Mesenchymal stem cell (in vitro differentiated cells and primary cell): ENCODE measurements at places on chromosomes 1 and 21.
A peak's percentile ranks its signal among the peaks of the same experiment; 100 is the strongest.

GRCh38 chr21:42238185-42238934, 19.4 kb downstream of the ABCG1 start:
- no peak for DNase-seq

- no peak for DNase-seq
These were observed 148.0 kb upstream of the ZRANB2 start for GRCh38 chr1:71228742-71229365.

- DNase-seq, result peak; percentile 72
These were observed 208.7 kb downstream of the HLX start for GRCh38 chr1:221087919-221088318.

DNA sequence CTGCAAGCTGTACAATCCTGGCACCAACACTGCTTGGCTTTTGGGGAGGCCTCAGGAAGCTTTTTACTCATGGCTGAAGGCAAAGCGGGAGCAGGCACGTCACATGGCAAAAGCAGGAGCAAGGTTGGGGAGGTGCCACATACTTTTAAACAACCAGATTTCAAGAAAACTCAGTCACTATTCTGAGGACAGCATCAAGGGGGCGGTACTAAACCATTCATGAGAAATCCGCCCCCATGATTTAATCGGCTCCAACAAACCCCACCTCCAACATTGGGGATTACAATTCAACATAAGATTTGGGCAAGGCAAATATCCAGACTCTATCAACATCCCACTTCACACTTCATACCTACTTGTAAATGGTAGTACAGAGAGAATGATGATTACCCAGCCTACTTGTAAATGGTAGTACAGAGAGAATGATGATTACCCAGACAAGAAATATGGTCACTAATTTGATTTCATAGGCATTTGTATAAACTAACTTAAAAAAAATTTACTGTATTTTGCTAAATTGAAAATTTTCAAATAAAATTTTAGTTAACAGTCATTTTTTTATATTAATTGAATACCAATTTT, 24.9 kb downstream of the ATP5PF start:
- DNase-seq, result no peak

DNA sequence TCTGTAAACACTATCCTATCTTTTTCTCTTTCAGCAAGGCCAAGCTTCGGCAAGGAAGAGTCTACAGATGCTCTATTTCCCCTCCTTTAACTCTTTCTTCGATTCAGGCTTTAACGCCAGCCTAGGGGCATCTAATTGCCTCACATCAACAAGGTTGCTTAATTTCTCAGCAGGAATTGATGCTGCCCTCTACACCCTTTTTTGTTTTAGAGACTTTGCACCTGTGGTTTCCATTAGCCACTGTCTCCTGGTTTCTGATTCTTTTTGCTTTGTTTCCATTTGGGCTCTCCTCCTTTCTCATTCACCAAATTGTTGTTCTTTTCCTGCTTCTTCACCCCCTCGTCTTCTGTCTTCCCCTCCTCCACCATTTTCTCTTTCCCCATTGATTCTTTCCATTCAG, 202.4 kb upstream of the HMCN1 start:
- DNase-seq, result no peak

GRCh38 chr1:162062542-162063015, 6.9 kb upstream of the NOS1AP start:
- DNase-seq, result no peak

DNA sequence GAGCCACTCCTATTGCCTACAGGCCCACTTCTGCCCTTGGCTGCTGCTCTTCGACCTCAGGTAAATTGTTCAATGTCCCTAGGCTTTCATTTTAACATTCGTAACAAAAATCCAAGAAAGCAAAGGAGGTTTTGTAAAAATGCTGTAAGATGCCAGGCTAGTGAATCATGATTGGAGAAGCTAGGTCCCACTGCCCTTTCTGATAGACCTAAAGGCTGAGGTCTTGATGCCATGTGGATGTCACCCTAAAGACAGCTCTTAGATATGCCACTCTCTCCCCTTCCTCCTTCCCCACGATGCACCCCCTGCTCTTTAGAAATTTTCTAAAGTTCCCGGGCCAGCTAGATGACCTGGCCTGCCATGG, 9.9 kb upstream of the TMEM39B start:
- peak; percentile 24 for DNase-seq

DNA sequence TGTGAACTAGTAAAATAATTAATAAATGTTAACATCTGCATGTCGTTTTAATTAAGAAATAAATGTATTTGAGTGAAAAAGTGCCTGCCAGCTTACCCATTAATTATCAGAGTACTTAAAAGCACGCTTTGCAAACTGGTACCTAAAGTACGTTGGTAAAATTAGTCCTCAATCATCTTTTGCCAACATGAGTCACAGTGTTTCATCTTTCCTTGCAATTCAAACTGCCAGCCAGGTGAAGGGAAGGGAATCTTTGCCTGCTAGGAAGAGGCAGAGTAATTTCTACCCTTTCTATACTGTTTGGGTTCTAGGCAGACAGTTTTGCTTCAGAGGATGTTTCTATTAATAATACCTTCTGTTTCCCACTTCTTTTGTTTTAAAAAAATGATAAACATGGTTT, 57.2 kb upstream of the CNIH3 start:
- DNase-seq, result no peak

GRCh38 chr1:116489231-116489697, 81.6 kb downstream of the CD58 start:
- no peak for DNase-seq

DNA sequence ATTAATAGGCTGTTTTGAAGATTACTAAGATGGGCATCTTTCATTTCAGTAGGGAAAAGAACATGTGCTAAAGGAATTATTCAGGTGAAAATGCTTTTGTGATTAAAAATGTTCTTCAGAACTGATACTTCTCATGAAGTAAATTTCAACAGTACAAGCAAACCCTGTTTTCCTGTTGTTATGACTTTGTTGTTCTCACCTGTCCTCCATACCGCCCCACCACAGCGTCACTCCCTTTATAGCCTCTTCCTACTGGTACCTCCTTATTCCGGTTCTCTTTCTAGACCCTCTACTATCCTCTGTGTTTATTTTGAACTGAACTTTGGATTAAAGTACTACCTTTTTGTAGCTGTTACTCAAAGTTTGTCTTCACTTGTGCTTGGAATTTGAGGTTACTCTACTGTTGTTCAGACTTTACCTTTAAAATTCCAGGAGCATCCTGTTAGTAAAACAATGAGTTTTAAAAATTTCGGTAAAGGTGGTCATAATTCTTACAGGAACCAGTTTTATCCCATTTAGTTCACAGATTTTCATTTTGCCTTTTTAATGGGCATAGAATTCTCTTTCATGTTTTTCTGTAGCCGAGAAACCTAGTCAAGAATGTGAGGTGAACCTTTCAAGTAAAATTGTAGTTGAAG, 10.9 kb downstream of the CNST start:
- DNase-seq, result no peak

GRCh38 chr1:42155362-42155761, 2.2 kb downstream of the GUCA2B start:
- no peak for DNase-seq

DNA sequence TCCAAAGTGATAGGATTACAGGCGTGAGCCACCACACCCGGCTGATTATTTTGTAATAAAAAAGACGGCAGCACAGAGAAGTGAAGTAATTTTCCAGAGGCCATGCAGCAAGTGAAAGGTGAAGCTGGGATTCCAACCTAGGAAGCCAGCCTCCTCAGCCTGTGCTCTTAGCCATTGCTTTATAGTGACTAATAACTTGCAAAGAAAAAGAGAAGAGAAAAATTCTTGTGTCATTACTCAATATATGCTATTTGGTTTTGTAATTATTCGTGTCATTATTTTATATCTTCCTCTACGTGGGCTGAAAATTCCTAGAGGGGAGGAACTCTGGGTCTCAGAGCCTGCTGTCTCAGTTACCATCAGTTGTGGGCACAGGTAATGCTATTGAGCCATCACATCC, 1.6 kb upstream of the IER5 start:
- no peak for DNase-seq

DNA sequence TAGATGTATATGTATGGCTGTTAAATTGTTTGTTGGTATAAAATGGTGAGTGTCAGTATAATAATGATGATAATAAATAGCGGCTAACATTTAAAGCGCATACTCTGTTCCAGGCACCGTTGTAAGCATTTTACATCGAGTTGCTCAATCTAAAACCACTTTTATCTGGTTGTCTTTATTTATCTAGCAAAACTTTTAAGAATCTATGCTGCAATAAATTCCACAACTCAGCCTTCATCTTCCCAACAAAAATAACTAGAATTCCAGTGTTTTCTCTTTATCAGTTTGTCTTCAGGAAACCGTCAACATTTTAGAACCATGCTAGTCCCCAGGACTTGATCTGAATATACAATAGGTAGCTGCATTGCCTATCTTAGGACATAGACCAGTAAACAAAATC, 19.3 kb upstream of the SLC16A1 start:
- DNase-seq, result no peak

DNA sequence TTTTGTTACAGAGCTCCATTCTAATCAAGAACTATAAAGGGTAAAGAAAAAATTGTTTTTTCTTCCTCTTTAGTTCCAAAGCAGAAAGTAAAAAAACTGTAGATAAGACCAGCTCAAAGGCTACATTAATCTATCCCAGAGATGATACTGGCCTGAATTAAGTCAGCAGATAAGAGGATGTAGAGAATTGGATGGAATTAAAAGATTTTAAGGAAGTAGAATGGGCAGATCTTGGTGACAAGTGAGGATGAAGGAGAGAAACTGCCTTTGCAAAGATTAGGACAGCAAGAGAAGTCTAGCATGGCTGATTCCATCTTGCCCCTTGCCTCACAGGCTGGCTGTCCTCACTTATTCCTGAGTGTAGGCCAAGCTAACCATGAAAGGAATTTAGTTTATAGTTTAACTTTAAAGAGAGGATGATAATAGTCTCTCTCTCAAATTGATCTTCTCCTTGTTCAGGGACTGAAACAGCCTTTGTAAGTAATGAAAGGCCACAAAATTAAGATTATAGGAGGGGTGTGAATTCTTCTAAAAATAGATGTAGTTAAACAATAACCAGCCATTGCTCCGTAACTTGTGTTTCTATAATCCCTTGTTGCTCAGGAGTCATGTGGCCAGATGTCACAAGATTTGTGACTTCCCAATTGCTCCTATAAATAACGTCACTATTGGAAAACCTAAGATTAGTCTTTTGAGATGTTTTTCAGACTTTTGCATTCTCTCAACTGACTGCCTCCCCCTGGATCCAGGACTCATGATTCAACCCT, 265.0 kb upstream of the USP24 start:
- no peak for DNase-seq

GRCh38 chr1:67668660-67669059, 16.3 kb upstream of the GADD45A start:
- DNase-seq, result no peak

DNA sequence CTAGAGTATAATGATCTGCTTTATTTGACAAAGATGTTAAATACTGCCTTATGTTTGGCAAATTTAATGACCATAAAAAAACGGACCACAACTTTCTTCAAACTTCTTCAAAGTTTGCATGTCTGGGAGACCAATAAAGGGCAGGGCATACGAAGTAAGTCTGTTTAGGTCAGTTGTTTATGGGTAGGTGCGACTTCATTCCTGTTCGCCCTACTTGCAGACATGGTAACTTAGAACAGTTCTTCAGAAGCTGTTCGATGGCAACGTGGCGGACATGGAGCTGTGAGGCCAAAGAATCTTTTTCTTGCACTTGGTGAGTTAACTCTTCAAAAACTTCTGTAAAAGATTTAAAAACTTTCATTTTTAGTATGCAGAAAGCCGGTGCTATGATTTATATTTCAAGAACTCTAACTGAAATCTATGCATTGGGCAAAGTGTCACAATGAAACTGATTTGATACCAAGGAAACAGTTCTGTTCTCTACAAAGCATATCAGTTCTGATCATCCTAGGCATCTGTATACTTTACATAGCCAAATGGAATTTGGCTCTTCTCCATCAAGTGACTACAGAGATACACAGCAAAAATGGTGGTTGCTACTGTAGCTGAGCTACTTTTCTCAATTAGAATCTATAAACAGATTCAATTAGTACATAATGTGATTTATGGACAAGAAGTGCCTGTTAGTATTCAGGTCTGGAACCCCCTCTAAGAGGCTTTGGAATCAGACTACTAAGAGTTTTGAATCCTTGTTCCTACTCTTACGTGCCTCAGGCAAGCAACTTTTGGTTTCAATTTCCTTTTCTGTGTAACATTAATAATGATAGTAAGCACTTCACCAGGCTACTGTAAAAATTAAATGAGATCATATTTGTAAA, 25.7 kb downstream of the C21orf91 start:
- peak; percentile 68 for DNase-seq

DNA sequence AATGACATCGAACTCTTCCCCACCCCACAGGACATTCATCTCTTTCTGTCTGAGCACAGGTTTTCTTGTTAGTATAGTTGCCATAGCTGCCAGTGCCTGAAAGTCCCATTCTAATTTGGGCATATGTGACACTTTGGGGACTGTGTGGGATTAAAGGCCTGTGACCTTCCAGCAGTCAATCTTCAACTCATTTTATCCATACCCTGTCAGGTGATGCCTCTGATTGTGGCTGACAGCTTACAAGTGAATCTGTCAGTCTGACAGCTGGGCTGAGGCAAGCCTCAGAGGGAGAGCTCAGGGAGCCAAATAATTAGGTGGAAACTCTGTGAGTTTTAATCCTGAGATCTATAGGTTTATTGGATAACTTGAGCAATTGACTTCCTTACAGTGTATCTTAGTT, 29.6 kb downstream of the ZCCHC17 start:
- DNase-seq, result no peak

DNA sequence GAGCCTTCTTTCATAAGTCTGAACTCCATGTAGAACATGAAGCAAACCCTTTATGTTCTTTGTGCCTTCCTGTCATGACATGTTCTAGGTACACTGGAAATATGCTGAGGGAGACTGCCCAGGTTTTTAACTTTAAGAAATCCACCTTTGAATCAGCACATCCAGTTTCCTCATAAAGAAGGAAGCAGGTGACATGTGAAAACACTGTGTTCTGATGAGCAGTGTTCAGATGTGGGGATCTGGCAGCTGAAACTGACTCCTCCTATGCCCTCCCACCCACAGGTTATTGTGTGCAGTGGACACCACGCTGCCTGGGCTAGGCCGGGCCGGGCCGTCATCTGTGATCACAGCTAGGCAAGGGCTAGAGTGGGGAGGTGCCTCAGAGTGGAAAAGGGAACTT, 51.1 kb downstream of the CNN3 start:
- DNase-seq, result no peak

- no peak for DNase-seq
These were observed 38.3 kb upstream of the CLCA4 start for GRCh38 chr1:86508583-86508969.

- DNase-seq, result no peak
These were observed 54.5 kb downstream of the LGR6 start for GRCh38 chr1:202247837-202248795.

- DNase-seq, result no peak
These were observed 12.7 kb upstream of the CDK18 start for GRCh38 chr1:205491794-205492193.

DNA sequence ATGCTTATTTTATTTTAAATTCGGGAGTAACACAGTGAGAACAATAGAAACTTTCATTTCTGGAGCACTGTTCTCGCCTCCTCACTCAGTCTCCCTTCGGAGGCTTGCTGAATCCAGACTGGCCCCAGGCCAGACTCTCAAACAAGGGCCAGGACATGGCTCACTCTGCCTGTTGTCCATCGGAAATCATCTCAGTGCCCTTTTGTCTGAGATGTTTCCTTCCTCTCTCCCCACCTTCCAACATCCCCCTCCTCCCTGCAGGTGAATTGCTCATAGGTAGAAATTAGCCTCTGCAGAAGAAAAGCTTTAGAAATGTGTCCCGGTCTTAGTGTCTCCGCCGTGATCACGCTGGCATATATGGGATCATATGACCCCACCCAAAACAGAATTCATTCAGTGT, 55.2 kb downstream of the ERG start:
- DNase-seq, result no peak

- peak; percentile 62 for DNase-seq
These were observed 358.5 kb downstream of the GPATCH2 start for GRCh38 chr1:217272385-217272784.

GRCh38 chr1:111747282-111747734, 8.1 kb upstream of the INKA2 start:
- peak; percentile 83 for DNase-seq
